ENCODE measurements at places on chromosomes 6 and 20.
A peak's percentile ranks its signal among the peaks of the same experiment; 100 is the strongest.

DNA sequence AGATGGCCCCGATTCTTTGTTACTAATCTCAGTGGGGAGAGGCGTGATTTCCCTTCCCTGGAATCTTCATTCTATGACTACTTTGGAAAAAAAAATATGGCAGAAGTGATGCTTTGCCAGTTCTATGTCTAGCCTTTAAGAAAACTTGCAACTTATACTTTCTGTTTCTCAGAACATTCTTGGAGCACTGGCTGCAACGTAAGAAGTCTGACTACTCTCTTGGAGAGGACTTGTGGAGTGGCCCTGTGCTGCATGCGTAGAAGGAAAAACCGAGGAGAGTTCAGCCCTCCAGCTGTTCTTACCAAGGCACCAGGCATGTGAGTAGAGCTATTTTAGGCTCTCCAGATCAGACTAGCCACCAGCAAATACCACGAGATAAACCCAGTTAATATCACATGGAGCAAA is 77.6 kb upstream of the STXBP5 start:
- peaks cover 5% of the 10 kb centered on the region for H3K4me1 ChIP-seq
- H3K27me3 ChIP-seq = no peaks in the 10 kb centered on the region
- H3K4me3 ChIP-seq = no peak overlapping the region
- no peak overlapping the region for H3K27ac ChIP-seq

- no peak overlapping the region for H3K4me3 ChIP-seq
- H3K36me3 ChIP-seq = no peaks in the 10 kb centered on the region
- H3K27ac ChIP-seq = no peak overlapping the region
- H3K4me1 ChIP-seq = peaks cover 9% of the 10 kb centered on the region
- H3K27me3 ChIP-seq = no peaks in the 10 kb centered on the region
Measured at GRCh38 chr6:31179896-31180295, 9.4 kb upstream of the POU5F1 start.

DNA sequence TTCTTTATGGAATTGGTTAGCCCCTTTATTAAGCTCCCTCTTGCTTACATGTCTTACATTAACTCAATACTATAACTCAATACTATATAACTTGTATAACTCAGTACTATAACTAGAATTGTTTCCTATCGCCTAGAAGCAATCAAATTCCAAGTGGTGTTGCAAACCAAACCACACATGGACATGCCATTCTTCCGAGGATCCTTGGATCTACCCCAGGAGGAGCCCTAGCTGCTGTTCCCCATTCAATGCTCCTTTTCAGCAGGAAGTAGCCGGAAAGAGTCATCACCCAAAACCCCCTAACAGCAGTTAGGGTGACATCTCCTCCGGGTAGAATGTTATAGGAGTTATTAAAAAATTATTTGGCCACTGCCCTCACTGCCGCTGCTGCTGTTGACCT is 40.5 kb downstream of the PLN start:
- no peak for DNase-seq
- H3K27me3 ChIP-seq = no peaks in the 10 kb centered on the region
- no peak overlapping the region for H3K4me3 ChIP-seq
- no peaks in the 10 kb centered on the region for H3K4me1 ChIP-seq

GRCh38 chr6:4280707-4281106 is 145.3 kb upstream of the ECI2 start:
- no peaks in the 10 kb centered on the region for H3K36me3 ChIP-seq
- H3K4me3 ChIP-seq = no peak overlapping the region
- peaks cover 31% of the 10 kb centered on the region for H3K27me3 ChIP-seq
- peaks cover 10% of the 10 kb centered on the region for H3K4me1 ChIP-seq
- DNase-seq = no peak
- no peak overlapping the region for H3K27ac ChIP-seq

GRCh38 chr6:15039136-15039535 is 206.7 kb upstream of the JARID2 start:
- peaks cover 6% of the 10 kb centered on the region for H3K4me1 ChIP-seq
- H3K27ac ChIP-seq = no peak overlapping the region
- no peak overlapping the region for H3K4me3 ChIP-seq
- no peak for DNase-seq
- H3K36me3 ChIP-seq = no peaks in the 10 kb centered on the region

GRCh38 chr6:46273911-46274310 is 103.1 kb upstream of the ENPP5 start:
- DNase-seq = no peak
- H3K27ac ChIP-seq = no peak overlapping the region
- H3K36me3 ChIP-seq = no peaks in the 10 kb centered on the region
- no peaks in the 10 kb centered on the region for H3K4me1 ChIP-seq

- H3K27ac ChIP-seq = no peak overlapping the region
- DNase-seq = no peak
- no peak overlapping the region for H3K4me3 ChIP-seq
- H3K27me3 ChIP-seq = no peaks in the 10 kb centered on the region
- H3K4me1 ChIP-seq = peaks cover 16% of the 10 kb centered on the region
Measured at GRCh38 chr20:12965212-12965869, 43.4 kb upstream of the SPTLC3 start.

DNA sequence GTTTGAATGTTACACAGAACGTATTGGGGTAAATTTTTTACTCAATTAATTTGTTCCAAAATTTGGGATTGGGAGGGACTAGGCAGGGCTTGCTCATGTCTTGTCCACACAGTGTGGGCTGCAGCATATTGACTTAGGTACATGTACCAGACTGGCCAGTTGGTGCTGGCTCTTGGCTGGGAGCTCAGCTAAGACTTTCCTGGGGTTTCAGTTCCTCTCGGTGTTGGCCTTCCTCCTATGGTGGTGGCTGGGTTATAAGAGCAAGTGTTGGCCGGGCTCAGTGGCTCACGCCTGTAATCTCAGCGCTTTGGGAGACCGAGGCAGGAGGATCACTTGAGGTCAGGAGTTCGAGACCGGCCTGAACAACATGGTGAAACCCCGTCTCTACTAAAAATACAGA is 4.9 kb downstream of the CENPQ start:
- H3K27me3 ChIP-seq = no peaks in the 10 kb centered on the region
- H3K27ac ChIP-seq = no peak overlapping the region
- no peak for DNase-seq
- peaks cover 14% of the 10 kb centered on the region for H3K36me3 ChIP-seq
- H3K4me3 ChIP-seq = no peak overlapping the region

- peaks cover 40% of the 10 kb centered on the region for H3K4me1 ChIP-seq
- no peaks in the 10 kb centered on the region for H3K27me3 ChIP-seq
- no peak overlapping the region for H3K27ac ChIP-seq
- H3K4me3 ChIP-seq = no peak overlapping the region
- no peak for DNase-seq
- no peaks in the 10 kb centered on the region for H3K36me3 ChIP-seq
Measured at GRCh38 chr6:3527651-3527977, 70.8 kb upstream of the SLC22A23 start.

- H3K36me3 ChIP-seq = no peaks in the 10 kb centered on the region
- H3K4me1 ChIP-seq = peaks cover 43% of the 10 kb centered on the region
- no peak for DNase-seq
Measured at GRCh38 chr6:35737413-35738211, 780 bp downstream of the ARMC12 start.

GRCh38 chr20:1212607-1213396 is 9.5 kb downstream of the C20orf202 start:
- peak; percentile 90 for DNase-seq
- H3K4me1 ChIP-seq = no peaks in the 10 kb centered on the region
- peaks cover 58% of the 10 kb centered on the region for H3K27me3 ChIP-seq
- H3K4me3 ChIP-seq = no peak overlapping the region

DNA sequence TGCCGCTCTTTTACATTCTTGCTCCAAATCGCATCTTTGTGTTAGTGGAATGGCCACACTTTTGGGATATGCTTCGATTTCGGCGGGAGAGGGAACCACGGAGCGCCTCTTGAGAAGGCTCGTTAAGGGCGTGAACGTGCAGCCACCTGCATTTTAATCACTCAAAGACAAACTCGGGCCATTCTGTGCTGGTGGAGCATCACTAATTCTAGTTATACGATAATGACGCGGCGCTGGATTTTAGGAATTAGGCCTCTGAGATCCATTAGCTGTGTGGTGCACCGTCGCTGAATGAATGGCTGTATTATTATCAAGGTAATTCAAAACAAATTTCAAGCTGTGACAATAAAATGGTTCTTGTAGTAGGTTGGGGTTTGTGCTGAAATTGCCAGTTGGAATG is 305.6 kb downstream of the CDH4 start:
- no peak overlapping the region for H3K27ac ChIP-seq
- peak; percentile 73 for DNase-seq
- peaks cover 8% of the 10 kb centered on the region for H3K4me1 ChIP-seq
- no peak overlapping the region for H3K4me3 ChIP-seq

DNA sequence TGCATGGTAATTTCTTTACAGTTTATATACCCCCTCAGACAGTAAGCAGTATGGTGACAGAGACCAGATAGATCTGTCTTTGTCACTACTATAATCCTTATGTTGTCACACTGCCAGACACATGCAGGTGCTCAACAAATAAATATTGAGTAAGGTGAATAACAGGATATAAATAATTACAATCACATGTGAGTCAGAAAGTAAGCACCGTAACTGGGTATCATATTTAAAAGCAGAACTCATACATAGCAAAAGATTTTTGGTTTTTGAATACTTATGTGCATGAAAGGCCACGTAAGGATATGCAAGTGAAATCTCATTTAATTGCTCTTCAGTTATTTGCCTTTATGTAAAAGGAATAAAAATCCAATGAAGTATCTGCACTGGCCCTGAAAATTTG is 17.4 kb downstream of the CNBD2 start:
- H3K36me3 ChIP-seq = no peaks in the 10 kb centered on the region
- H3K27ac ChIP-seq = no peak overlapping the region
- H3K4me3 ChIP-seq = no peak overlapping the region
- H3K4me1 ChIP-seq = no peaks in the 10 kb centered on the region

GRCh38 chr6:146913842-146914488 is 290.3 kb upstream of the STXBP5 start:
- no peaks in the 10 kb centered on the region for H3K27me3 ChIP-seq
- no peak overlapping the region for H3K27ac ChIP-seq
- DNase-seq = peak; percentile 65

- H3K27ac ChIP-seq = no peak overlapping the region
- H3K36me3 ChIP-seq = no peaks in the 10 kb centered on the region
- H3K4me1 ChIP-seq = peaks cover 4% of the 10 kb centered on the region
- DNase-seq = no peak
Measured at GRCh38 chr20:64098471-64099013, 8.8 kb downstream of the NPBWR2 start.

DNA sequence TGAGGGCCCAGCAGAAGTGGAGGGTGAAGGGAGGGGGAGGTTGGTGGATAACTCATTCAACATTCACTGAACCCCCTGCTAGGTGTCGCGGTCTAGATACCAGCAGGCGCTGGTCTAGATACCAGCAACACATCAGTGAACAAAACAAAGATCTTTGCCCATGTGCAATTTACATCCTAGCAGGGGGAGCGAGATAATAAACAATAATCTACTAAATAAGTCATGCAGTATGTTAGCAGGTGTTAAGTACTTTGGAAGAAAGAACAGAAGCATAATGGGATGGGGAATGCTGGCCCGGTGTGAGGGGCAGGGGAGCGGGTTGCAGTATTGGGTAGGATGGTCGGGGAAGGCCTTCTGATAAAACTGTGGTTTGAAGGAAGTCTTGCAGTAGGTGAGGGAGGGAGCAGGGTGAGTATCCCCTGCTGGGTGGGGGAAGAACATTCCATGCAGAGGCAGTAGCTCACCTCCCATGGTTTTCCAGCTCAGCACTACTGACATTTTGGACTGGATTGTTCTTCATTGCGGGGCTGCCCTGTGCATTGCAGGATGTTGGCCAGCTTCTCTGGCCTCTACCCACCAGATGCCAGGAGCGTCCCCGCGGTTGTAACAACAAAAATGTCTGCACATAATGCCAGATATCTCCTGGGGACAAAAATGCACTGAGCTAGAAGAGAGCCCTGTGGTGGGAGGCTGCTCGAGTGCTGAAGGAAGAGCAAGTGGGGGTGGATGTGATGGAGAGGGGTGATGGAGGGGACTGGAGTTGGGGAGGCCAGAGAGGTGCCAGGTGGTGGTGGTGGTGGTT is 117.3 kb downstream of the TOX2 start:
- no peak overlapping the region for H3K27ac ChIP-seq
- H3K4me3 ChIP-seq = no peak overlapping the region
- peaks cover 4% of the 10 kb centered on the region for H3K4me1 ChIP-seq
- H3K27me3 ChIP-seq = no peaks in the 10 kb centered on the region
- no peak for DNase-seq
- no peaks in the 10 kb centered on the region for H3K36me3 ChIP-seq

- no peaks in the 10 kb centered on the region for H3K36me3 ChIP-seq
- no peak for DNase-seq
- no peak overlapping the region for H3K27ac ChIP-seq
- no peak overlapping the region for H3K4me3 ChIP-seq
- H3K27me3 ChIP-seq = peaks cover 10% of the 10 kb centered on the region
- peaks cover 8% of the 10 kb centered on the region for H3K4me1 ChIP-seq
Measured at GRCh38 chr6:28517964-28518363, 2.4 kb upstream of the GPX6 start.

GRCh38 chr6:34150766-34151165 is 4.9 kb upstream of the GRM4 start:
- peaks cover 93% of the 10 kb centered on the region for H3K27me3 ChIP-seq
- H3K4me3 ChIP-seq = no peak overlapping the region
- no peaks in the 10 kb centered on the region for H3K36me3 ChIP-seq
- peaks cover 16% of the 10 kb centered on the region for H3K4me1 ChIP-seq
- DNase-seq = peak; percentile 1

DNA sequence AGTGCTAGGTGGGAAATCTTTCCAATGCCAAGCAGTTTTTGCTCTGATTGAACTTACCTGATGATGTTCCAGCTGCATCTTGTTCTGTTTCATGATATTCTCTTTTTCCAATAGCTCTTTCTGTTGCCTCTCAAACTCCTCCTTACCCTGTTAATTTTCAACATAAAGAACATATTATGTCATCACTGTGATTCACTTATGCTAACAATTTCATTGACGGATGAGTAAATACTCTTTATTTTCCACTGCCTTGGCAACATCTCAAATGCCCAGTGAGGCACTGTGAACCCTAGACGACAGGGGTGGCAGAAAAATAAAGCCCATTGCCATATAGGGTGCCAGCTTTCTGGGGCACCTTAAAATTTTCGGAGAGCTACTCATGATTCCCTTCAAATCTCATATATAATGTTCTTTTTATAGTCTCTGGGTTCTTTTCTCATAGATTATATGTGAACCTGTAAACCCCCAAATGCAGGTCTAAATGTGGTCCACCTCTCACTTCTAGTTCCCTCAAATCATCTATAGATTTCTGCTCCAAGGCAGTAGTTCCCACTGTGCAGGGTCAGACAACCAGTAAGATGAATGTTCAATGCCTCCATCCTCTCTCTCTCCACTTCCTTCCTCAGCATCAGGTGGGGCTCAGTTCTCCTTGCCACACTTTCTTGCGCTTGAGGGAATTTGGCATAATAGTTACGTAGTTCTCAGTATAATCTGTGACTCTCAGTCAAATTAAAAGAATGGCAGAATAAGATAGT is 44.1 kb downstream of the NEDD9 start:
- H3K36me3 ChIP-seq = no peaks in the 10 kb centered on the region
- no peaks in the 10 kb centered on the region for H3K27me3 ChIP-seq
- no peak for DNase-seq
- no peak overlapping the region for H3K4me3 ChIP-seq
